ENCODE measurements at places on chromosomes 2 and 18.

DNA sequence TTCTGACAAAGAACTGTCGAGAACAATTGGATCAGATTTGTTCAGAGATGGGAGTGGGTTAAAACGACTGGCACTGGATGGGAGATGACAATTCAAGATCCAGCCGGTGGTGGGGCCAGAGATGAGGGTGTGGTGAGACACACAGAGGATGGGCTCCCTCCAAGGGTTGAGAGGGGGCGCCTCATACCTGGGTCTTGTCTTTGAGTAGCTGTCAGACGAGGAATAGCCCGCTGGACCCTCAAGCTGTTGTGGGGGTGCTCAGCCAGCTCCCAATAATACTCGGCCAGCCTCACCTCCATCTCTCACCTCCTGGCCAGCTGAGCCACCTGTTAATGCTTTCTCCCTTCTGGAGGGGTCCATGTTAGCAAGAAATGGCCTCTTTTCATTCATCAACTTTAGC lies 14.0 kb downstream of the INPP5D start:
- DNase-seq = no peak

- no peak for DNase-seq
These were observed 12.2 kb upstream of the ACKR3 start for GRCh38 chr2:236557306-236558030.

GRCh38 chr2:230666885-230667712 lies 45.5 kb upstream of the CAB39 start:
- DNase-seq = no peak

DNA sequence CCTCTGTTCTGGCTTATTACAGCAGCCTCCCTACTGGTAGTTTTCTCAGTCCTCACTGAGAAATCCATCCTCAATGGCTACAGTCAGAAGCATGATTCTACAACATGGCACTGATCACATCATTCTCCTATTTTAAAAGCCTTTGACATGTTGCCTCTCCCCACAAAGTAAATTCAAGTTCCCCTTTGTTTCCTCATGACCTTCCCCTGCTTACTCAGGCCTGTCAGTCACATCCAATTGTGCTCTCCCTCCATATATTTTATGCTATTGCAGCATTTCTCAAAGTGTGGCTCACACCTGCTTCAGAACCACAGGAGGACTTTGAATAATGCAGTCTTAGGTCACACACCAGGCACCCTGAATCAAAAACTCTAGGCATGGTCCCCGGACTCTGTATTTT lies 124.6 kb downstream of the SPOPL start:
- DNase-seq = no peak

DNA sequence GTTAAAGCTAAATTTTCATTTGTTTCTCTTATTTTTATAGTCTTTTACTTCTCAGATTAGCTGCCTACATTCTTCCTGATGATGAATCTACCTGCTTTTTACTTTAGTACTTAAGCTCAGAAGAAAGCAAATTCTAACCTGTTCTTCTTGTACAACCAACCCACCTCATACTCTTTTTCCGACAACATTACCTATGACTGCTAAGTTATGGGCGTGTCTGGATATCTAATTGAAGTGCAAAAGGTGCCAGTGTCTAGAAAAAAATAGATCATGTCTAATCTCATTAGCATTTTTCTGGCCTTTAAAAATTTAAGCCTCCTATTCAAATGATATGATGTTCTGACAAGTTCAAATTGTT lies 1.5 kb upstream of the RGPD4 start:
- no peak for DNase-seq

DNA sequence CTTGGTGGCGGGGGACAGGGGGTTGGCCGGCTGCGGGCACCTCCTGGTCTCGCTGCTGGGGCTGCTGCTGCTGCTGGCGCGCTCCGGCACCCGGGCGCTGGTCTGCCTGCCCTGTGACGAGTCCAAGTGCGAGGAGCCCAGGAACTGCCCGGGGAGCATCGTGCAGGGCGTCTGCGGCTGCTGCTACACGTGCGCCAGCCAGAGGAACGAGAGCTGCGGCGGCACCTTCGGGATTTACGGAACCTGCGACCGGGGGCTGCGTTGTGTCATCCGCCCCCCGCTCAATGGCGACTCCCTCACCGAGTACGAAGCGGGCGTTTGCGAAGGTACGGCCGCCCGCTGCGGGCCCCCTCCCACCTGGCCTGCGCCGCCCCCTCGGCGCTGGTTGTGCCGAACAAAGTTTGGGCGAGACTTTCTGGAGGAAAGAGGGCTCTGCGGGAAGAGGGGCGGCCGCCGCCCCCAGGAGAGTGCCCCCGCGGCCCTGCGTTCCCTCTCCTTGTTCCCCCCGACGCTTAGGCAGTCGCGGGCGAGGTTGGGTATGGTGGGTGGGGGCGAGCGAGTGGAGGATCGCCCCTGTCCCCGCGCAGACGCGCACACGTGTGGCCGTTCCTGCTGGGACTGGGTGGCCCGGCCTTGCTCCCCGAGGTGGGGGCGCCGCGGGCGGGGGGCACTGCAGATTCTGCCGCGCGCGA lies 866 bp downstream of the CRIM1 start:
- no peak for DNase-seq

GRCh38 chr18:26091047-26091630 lies 726 bp upstream of the SS18 start:
- DNase-seq = no peak

- no peak for DNase-seq
These were observed 267.6 kb downstream of the RBM43 start for GRCh38 chr2:150994076-150994475.

DNA sequence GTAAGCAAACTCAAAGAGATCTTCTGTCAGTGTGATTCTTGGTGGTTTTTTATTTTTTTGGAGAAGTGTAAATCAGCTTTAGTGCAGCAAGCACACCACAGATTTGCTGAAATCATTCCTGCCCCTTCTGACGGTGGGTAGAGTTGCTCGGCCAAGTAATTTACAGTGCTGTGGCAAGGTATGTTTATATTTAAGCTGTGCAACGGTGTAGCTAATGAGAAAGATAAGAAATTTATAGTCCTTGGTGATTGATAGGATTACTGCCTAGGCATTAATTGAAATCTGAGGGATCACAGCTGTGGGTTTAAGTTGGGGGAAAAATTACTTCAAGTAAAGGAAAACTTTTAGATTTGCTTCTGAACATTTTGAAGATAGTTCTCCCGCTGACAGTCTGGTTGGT lies 286.6 kb downstream of the AGAP1 start:
- no peak for DNase-seq

DNA sequence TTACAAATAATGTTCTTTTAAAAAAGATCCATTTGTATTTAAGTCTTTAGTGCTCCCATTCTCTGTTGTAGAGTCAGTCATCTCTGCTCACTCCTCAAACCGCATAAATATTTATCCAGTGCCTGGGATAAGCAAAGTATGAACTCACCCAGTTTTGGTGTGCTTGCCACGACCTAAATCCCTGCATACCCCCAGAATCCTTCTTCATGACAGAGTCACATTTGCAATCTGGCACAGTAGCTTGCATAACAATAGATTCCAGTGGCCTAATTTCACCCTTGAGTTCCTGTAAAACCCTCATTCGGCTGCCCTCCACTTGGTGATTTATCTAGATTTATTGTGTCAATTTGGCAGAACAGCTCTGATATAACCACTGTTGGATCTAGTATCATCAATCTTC lies 92.9 kb downstream of the DTNA start:
- no peak for DNase-seq

DNA sequence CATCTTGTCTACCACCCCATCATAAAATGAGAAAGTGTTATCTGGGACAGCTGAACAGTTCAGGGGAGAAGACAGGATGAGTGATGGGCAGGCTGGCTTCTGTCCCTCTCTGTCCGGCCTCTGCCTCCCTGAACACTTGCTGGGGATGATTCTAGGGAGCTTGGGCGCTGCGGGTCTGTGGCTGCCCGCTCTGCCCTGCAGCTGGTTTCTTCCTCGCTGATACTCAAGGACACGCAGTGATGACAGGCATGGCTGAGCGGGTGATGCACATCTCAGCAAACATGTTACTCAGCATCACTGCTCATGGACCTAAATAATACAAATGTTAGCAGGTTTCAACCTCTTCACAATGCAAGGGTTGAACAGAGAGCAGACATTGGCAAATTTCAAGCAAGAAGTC lies 161.1 kb downstream of the TMEM18 start:
- DNase-seq = no peak

DNA sequence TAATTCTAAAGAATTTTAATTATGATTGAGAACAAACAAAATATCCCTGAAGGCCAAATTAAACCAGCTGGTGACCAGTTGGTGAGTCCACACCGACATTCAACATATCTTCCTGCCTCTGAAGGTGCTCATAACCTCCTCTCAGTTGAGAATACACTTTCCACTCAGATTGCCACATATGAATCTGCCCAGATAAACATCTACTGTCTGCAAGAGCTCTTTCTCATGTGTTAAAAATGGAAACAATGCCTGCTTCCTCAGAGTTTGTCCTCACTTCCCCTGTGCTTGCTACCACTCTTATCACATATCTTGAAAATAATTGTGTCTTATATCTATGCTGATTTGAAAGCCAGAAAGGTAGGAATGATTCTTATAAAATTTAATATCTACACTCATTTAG lies 177.7 kb upstream of the GULP1 start:
- no peak for DNase-seq

- no peak for DNase-seq
These were observed 167.3 kb upstream of the NOSTRIN start for GRCh38 chr2:168635065-168635577.

DNA sequence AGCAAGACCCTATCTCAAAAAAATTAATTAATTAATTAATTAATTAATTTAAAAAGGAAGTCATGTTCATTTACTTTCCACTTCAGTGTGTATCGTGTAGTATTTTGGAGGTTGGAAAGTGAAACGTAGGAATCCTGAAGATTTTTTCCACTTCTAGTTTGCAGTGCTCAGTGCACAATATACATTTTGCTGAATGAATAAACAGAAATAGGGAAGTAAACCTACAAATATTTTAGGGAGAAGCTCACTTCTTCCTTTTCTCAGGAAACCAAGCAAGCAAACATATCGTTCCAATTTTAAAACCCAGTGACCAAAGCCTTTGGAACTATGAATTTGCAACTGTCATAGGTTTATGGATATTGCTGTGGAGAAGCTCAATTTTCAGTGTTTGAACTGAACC lies 27.8 kb downstream of the SLC14A1 start:
- no peak for DNase-seq

- DNase-seq = no peak
These were observed 302.4 kb downstream of the STK39 start for GRCh38 chr2:167944825-167945659.

DNA sequence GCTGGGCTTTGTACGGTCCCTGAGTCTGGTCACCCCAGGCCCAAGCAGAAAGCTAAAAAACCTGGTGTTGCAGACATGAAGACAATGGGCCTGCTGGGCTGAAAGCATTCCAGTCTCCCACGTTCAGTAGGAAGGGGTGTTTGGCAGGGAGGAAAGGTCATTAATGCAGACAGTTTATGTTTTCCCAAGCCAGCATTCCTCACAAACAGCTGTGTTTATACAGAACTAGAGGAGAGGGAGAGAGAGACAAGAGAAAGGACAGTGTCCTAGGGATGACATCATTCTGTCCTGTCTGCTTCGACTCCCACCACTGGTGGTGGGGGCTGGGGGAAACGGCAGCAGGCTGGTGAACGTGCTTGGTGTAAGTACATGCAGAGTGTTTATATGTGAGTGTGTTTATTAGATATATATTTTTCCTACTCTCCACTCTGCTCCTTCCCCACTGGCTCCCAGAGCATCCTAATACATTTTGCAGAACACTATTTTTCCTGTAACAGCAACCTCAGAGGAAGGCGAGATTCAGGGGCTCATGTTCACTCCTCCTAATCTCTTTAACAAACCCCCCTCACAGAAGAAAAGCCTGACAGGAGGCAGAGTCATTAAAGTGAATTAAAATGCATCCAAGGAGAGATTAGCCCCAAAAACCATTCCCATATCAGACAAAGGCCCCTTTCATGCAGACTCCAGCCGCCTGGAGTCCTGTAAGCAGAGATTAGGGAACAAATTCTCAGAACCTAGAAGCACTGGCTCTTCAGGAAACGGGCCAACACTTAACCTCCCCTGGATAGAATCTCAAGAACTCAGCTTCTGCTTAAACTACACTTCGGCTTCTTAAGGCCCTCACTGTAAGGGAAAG lies 380.4 kb downstream of the TNS1 start:
- DNase-seq = no peak

- no peak for DNase-seq
These were observed 28.3 kb upstream of the EPG5 start for GRCh38 chr18:45995461-45995860.

GRCh38 chr18:41134426-41134825 lies 820.6 kb upstream of the PIK3C3 start:
- DNase-seq = no peak

DNA sequence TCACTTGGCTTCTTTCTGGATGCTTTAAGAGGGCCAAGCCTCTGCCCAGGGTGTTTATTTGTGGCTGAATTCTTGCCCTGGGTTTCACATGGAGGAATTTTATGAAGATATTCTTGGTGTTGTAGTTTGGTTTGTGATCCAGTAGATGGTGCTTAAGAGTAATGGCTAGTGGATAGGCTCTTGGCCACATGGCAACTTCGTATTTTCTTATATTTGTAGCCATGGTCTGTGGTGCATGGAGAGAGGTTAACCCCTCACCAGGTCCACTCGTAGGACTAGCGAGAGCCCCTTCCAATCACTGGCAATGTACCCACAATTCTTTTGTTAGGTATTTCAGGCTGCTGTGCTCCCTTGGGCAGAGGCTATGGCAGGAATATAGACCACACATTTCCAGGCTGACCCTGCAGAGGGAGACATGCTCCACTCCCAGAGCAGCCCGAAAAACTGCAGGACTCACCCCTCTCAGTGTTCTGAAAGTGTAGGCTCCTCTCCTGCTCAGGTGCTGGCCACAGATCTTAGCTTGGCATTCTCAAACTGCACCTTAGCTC lies 582.1 kb upstream of the SETBP1 start:
- no peak for DNase-seq

- DNase-seq = no peak
These were observed 123.6 kb downstream of the CSRNP3 start for GRCh38 chr2:165593081-165593480.

GRCh38 chr18:13604786-13605185 lies 121.6 kb downstream of the FAM210A start:
- no peak for DNase-seq

DNA sequence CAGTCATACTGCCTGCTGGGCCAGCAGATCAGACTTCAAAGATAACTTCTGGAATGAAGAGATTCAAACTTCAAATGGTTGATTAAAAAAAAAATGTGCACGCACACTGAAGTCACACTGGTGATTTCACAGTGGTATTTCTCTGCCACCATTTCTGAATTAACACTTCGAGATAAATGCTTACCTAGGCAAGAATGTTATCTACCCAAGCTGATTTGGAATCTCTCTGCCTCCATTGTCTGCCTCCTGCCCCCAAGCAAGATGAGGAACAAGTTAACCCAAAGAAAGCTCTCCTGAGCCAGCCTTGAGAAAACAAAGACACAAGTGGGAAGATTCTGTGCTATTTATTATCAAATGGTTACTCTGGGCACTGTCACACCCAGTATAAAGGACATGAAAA lies 6.5 kb downstream of the LAMA1 start:
- DNase-seq = no peak

GRCh38 chr18:44911773-44912172 lies 231.1 kb downstream of the SETBP1 start:
- DNase-seq = no peak

DNA sequence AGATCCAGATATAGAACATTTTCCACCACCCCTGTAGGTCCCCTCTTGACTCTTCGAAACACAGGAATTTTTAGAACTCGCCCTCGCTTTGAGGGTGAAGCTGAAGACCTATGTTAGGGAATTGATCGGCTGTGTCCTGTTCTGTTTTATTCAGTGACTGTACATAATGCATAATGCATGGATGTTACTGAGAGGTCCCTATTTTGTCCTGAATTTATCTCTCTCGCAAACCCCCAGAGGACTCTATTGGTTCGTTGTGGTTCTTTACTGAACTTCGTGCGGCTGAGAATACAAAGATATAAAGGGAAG lies 431 bp upstream of the EIF5B start:
- DNase-seq = no peak
